ENCODE measurements at places on chromosomes 13 and 19.
A peak's percentile ranks its signal among the peaks of the same experiment; 100 is the strongest.

DNA sequence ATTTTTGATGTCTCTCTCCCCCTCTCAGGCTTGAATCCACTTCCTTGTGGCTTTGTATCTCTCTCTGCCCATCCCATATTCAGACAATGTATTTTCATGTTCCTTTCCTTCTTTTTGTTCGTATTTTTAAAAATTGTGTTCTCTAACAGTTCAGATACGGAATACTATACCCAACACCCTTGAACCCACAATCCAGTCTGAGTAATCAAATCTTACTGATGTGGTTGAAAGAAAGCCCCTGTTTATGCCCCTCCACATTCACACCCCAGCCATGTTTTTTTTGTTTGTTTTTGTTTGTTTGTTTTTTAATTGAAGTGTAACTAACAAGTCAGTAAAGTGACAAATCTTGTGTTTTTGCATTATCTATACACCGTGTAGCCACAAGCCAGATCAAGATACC is 1.4 kb downstream of the SPIB start:
- no peak for DNase-seq

DNA sequence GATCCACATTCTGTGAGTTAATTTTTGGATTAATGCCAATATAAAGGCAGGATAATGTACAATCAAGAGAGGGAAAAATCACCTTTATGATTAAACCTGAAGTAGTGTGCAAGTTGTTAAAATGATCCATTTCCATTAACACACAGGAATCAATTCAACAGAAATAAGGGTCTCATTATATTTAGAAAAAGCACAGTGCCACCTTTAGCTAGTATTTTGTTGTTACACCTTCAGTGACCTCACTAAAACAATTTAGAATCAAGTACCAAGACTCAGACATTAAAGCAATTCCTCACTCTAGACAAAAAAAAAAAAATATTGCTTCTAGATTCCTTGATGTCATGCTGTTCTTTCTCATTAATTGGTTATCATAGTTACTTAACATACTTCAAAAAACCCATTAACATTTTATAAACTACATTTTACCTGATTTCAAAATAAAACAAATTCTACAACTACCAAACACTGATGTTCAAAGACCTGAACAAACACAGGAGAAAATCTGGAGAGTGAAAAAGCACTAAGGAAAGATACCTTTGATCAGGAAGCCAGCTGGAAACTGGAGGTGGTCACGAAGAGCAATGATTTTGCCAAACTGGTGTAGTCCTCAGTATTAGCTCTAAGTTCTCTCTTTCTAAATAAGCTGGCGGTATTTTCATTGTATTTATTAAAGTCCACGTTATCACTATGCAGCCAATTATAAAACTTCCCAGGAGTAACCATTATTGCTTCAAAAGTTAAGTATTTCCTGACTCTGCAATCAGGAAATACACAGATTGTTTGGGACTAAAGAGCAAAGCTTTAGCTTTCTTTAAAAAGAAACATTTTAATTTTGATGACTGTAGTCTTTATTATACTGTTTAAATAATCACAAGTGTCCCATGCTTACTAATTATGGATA is 115.3 kb downstream of the TBC1D4 start:
- DNase-seq, result no peak

- DNase-seq, result no peak
Observed at GRCh38 chr13:76809389-76809788, 76.8 kb downstream of the KCTD12 start.

DNA sequence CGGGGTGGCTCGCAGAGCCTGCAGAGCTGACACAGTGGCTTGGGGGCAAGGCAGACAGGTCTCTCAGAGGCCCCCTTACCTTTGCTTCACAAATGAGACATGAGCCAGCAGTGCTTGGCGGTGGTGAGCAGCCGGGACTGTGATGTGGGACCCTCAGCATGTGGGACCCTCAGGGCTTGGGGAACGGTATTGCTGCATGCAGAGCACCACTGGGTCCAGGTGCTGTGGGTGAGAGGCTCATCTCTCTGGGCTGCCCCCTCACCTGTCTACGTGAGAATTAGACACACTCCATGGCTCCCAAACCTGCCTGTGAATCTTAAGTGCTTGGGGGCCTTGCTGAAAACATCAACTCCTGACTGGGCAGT is 106.6 kb downstream of the COL4A2 start:
- no peak for DNase-seq

DNA sequence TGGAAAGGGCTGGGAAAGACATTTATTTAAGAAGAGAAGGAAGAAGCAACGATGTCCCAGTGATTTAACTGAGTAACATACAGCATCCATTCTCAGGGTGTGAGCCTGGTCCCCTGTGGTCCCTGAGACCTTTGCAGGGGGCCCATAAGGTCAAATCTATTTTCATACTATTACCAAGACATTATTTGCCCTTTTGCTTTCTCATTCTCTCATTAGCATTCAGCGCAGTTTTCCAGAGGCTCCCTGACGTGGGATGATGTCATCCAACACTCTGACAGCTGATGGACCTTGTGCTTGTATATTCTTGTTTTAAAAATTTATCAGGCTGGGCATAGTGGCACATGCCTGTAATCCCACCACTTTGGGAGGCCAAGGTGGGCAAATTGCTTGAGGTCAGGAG is 18.3 kb upstream of the HNRNPUL1 start:
- no peak for DNase-seq

- peak; percentile 22 for DNase-seq
Observed at GRCh38 chr13:43686557-43686956, 100.2 kb downstream of the ENOX1 start.

- no peak for DNase-seq
Observed at GRCh38 chr19:48616491-48617056, 1.7 kb upstream of the FAM83E start.

- no peak for DNase-seq
Observed at GRCh38 chr13:51035469-51035868, 75.6 kb downstream of the C13orf42 start.

GRCh38 chr19:22945560-22945959 is 57.4 kb downstream of the ZNF728 start:
- no peak for DNase-seq

GRCh38 chr19:42596391-42597072 is 1.8 kb upstream of the CEACAM8 start:
- DNase-seq, result peak; percentile 24

- DNase-seq, result no peak
Observed at GRCh38 chr19:974564-975257, 9.4 kb upstream of the WDR18 start.

DNA sequence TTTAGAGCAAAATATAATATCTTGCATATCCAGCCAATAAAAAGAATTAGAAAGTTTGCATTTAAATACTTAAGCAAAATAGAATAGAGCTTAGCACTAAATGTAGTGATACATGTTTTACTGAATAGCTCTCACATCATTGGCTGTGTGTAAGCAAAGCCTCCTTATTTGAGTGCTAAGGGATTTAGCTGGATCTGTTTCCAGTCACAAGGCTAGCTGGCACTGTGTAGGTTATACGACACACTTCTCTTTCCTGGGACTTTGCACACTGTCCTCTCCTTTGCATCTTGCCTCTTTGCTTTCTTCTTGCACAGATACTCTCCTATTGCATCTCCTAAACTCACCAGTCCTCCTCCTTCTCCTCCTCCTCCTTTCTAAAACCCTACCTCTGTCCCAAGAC is 423.8 kb downstream of the KLF5 start:
- DNase-seq, result no peak

GRCh38 chr19:18612772-18613588 is at the start of gene TMEM59L:
TSS of gene TMEM59L (plus strand) at chr19:18612870. CDS start at chr19:18612959, 89 bp downstream.
- DNase-seq, result no peak

DNA sequence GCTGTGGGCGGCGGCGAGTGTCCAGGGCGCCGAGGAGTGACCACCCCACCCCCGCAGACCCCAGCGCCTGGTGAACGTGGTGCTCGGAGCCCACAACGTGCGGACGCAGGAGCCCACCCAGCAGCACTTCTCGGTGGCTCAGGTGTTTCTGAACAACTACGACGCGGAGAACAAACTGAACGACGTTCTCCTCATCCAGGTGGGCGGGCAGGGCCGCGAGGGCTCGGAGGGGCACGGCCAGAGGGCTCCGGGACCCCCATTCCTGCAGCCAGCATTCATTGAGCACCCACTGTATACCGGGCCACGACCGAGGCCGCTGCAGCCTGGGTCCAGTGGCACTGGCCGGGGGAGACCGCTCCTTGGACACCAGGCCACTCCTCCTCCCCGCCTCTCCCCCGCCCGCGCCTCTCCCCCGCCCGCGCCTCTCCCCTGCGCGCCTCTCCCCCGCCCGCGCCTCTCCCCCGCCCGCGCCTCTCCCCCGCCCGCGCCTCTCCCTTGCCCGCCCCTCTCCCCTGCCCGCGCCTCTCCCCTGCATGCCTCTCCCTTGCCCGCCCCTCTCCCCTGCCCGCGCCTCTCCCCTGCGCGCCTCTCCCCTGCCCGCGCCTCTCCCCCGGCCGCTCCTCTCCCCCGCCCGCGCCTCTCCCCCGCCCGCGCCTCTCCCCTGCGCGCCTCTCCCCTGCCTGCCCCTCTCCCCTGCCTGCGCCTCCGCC is 3.2 kb downstream of the PRTN3 start:
- DNase-seq, result no peak

DNA sequence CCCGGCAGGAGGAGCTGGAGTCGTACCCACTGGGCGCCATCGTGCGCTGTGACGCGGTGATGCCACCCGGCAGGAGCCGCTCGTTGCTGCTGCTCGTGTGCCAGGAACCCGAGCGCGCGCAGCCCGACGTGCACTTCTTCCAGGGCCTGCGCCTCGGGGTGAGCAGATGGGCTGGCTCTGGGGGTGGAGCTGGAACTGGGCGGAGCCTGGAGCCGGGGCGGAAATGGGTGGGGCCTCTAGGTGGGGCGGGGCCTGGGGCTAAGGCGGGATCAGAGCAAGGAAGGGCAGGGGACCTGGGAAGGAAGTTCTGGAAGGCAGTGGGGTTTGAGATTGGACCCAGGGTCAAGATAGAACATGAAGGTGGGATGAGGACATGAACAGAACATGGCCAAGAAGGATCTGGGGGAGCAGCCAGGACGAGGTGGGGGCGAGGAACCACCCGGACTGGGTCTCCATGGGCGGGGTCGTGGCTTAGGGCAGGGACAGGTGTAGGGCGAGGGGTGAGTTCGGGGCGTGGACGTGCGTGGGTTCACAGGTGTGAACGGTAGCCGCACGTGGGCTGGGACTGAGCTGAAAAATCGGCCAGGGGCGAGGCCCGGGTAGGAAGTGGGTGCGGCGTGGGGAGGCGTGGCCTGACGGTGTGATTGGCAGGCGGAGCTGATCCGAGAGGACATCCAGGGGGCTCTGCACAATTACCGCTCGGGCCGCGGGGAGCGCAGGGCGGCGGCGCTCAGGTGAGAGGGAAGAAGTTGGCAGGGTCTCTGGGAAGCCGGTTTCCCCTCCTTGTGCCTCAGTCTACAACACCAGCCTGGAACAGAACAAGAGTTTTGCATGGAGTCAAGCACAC is 4.7 kb downstream of the EPS8L1 start:
- peak; percentile 56 for DNase-seq

GRCh38 chr13:18954254-18954653 is 227.4 kb downstream of the TUBA3C start:
- no peak for DNase-seq

DNA sequence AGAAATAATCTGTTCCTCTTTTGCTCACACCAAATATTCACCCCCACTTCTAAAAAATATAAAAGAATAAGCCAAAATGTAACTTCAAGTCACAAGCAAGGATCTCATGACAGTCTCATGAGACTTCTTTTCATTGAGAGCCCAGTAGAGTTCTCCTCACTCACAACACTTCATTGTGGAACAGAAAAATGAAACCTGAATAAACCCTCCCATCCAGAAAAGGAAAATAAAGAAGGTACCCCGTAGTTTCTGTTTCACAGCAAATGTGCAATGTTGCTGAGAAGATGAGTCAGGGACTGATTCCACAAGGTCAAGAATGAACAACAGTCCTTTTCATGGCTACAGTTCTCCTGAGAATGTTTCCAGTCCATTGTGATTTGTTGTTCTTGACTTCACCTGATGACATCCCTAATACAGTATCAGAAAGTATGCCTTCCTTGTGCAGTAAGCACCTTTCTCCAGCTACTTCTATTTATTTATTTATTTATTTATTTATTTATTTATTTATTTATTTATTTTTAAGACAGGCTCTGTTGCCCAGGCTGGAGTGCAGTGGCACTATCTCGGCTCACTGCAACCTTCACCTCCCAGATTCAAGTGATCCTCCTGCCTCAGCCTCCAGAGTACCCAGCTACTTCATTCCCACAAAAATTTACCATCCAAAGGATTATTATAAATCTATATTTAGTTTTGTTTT is 6.4 kb upstream of the ZNF841 start:
- no peak for DNase-seq

DNA sequence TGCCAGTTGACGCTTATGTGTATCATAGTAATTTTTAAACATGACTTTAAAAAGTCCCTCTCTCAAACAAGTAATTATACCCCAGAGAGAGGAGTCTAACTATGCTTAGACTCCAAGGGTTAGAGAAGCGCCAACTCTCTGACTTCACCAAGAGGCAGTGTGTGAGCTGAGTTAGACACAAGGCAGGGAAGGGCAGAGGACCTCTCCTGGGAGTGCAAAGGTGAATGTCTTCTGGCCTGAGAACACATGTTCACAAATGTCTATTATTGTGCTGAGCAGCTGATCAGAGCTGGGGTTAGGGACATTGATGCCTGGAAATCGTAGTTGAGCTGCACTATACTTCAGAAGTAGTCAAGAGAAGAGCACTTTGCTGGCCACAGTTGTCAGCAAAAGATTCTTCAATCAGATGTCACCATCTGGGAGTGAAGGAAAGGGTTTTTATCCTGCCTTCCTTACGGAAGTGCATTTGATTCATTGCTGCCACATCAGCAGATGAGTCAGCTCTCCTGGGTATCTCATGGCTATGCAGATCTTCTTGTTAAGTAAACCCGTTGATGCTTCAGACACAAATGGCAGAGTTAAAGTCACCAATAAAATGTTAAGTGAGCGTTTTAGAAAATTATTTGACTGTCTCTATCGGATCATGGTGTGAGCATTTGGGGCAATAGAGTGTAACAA is 283.2 kb upstream of the ARGLU1 start:
- DNase-seq, result no peak

GRCh38 chr19:18137657-18138339 is 15.2 kb upstream of the PIK3R2 start:
- no peak for DNase-seq

GRCh38 chr13:50446611-50447010 is 396.9 kb downstream of the DLEU7 start:
- DNase-seq, result no peak

GRCh38 chr19:48768994-48769713 is 13.8 kb downstream of the FGF21 start:
- no peak for DNase-seq

DNA sequence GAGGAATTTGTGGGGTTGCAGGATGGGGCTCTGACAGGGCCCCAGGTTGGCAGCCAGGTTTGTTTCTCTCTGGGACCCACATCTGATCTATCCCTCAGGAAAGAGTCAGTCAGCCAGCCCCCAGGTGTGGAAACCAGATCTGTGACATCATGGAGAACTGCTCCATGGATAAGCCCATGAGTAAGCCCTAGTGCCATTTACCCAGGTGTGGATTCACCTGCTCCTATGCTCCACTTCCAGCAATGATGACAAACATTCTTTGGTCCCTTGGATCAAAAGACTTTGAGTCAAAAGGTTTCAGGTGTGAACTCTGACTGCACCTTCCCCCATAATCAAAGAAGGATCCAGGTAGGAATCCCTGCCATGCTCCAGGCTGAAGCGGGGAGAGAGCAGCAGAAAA is 26.9 kb upstream of the IGFL4 start:
- DNase-seq, result no peak

- DNase-seq, result no peak
Observed at GRCh38 chr13:20608438-20609020, 41.6 kb downstream of the IFT88 start.

- DNase-seq, result no peak
Observed at GRCh38 chr19:8194528-8195267, 14.5 kb upstream of the CERS4 start.
